Central memory CD8-positive, alpha-beta T cell (primary cell): ENCODE measurements at places on chromosomes 13 and 19.

GRCh38 chr19:16891696-16892382, 3.0 kb downstream of the F2RL3 start:
- peaks cover 13% of the 10 kb centered on the region for H3K4me1 ChIP-seq
- no peak for DNase-seq
- peaks cover 7% of the 10 kb centered on the region for H3K36me3 ChIP-seq
- no peak overlapping the region for H3K27ac ChIP-seq
- peaks cover 56% of the 10 kb centered on the region for H3K27me3 ChIP-seq

DNA sequence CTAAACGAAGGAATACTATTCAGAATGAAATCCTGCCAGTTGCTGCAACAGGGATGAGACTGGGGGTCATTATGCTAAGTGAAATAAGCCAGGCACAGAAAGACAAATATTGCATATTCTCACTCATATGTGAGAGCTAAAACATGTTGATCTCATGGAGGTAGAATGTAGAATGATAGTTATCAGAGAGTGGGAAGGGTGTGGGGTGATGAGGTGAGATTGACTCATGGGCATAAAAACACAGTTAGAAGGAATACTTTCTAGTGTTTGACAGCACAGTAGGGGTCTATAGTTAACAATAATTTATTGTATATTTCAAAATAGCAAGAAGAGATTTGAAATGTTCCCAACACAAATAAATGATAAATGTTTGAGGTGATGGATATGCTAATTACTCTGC, 7.8 kb upstream of the OR7C2 start:
- H3K4me1 ChIP-seq, result no peaks in the 10 kb centered on the region
- H3K27ac ChIP-seq, result no peak overlapping the region
- H3K4me3 ChIP-seq, result no peak overlapping the region
- no peaks in the 10 kb centered on the region for H3K36me3 ChIP-seq
- no peak for DNase-seq

DNA sequence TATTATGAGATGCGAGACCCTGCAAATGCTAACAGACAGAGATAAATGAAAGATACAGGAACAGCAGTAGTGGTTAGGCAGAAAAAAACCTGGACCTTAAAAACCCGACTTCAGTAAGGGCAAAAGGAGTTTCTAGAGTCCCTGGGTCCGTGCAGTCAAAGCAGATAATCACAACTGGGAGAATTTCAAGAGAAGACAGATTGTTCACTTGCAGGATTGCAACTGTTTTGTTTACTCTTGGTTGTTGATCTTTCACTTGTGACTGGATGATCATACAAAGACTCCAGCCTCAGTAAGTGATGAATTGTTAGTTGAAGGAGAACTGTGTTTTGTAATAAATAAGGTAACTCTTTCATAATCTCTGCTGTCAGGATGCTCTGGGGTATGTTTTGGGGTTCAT, 135.1 kb downstream of the GPC6 start:
- no peak for DNase-seq
- no peak overlapping the region for H3K27ac ChIP-seq
- H3K4me1 ChIP-seq, result no peaks in the 10 kb centered on the region

GRCh38 chr19:46392252-46392801, 21.0 kb downstream of the CCDC8 start:
- DNase-seq, result no peak
- H3K4me3 ChIP-seq, result no peak overlapping the region
- no peak overlapping the region for H3K27ac ChIP-seq
- no peaks in the 10 kb centered on the region for H3K27me3 ChIP-seq
- peaks cover 21% of the 10 kb centered on the region for H3K36me3 ChIP-seq

- no peaks in the 10 kb centered on the region for H3K4me1 ChIP-seq
- no peak overlapping the region for H3K27ac ChIP-seq
- H3K4me3 ChIP-seq, result no peak overlapping the region
- no peak for DNase-seq
- peaks cover 56% of the 10 kb centered on the region for H3K27me3 ChIP-seq
Observed at GRCh38 chr19:29505097-29505824, 20.5 kb upstream of the VSTM2B start.

- H3K4me3 ChIP-seq, result no peak overlapping the region
- H3K27me3 ChIP-seq, result no peaks in the 10 kb centered on the region
- DNase-seq, result no peak
- H3K27ac ChIP-seq, result no peak overlapping the region
- no peaks in the 10 kb centered on the region for H3K36me3 ChIP-seq
- no peaks in the 10 kb centered on the region for H3K4me1 ChIP-seq
Observed at GRCh38 chr13:72074663-72075062, 207.7 kb upstream of the DACH1 start.

DNA sequence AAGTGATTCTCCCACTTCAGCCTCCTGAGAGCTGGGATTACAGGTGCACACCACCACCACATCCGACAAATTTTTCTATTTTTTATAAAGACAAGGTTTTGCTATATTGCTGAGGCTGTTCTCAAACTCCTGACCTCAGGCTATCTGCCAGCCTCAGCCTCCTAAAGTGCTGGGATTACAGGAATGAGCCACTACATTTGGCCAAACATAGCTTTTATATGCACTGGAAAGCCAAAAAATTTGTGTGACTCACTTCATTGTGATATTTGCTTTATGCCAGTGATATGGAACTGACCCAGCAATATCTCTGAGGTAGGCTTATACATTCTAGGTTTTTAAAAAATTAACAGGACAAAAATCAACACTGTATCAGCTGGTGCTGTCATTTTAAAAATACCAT, 26.8 kb upstream of the ACOD1 start:
- no peak overlapping the region for H3K27ac ChIP-seq
- peaks cover 76% of the 10 kb centered on the region for H3K27me3 ChIP-seq
- H3K36me3 ChIP-seq, result peaks cover 1% of the 10 kb centered on the region
- H3K4me1 ChIP-seq, result no peaks in the 10 kb centered on the region
- no peak overlapping the region for H3K4me3 ChIP-seq

GRCh38 chr13:100544866-100545683, 43.5 kb downstream of the GGACT start:
- DNase-seq, result no peak
- no peaks in the 10 kb centered on the region for H3K27me3 ChIP-seq

GRCh38 chr19:19485161-19485997, 30.0 kb downstream of the TSSK6 start:
- H3K36me3 ChIP-seq, result peaks cover 28% of the 10 kb centered on the region
- H3K4me1 ChIP-seq, result peaks cover 38% of the 10 kb centered on the region
- H3K27me3 ChIP-seq, result no peaks in the 10 kb centered on the region

DNA sequence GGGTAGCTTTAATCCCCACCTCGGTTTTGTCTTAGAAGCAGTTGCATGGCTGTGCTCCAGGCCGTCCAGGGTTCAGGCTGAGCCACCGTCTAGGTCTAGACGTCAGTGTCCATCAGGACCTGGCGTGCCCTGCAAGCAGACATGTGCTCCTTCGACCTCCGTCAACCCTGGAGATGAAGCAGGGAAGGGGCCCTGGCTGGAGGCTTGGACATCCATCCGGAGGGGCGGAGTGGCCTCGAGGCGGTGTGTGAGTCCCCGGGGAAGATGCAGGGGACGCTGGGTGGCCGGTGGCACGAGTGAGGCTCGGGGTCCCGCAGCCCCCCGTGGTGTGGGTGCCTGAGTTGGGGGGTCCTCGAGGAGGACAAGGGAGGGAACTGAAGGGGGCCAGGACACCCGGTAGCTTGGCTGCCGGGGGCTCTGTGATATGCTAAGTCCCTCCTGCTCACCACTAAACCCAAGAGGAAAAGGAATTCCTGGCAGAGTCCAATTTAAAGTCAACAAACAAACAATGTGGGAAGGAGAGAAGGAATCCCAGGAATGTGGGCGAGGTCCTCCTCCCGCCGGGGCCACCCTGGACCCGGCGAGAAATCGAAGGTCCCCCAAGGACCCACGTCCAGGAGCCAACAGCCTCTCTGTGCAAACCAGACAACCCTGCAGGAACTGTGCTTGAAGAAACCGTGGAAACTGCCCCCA, 14.9 kb upstream of the PTBP1 start:
- H3K27ac ChIP-seq, result no peak overlapping the region
- peaks cover 14% of the 10 kb centered on the region for H3K27me3 ChIP-seq
- H3K36me3 ChIP-seq, result no peaks in the 10 kb centered on the region

GRCh38 chr13:96817336-96817941, 176.8 kb downstream of the OXGR1 start:
- H3K4me1 ChIP-seq, result no peaks in the 10 kb centered on the region
- no peaks in the 10 kb centered on the region for H3K36me3 ChIP-seq
- no peak for DNase-seq
- no peaks in the 10 kb centered on the region for H3K27me3 ChIP-seq
- H3K4me3 ChIP-seq, result no peak overlapping the region
- no peak overlapping the region for H3K27ac ChIP-seq

- no peak for DNase-seq
- peaks cover 17% of the 10 kb centered on the region for H3K27me3 ChIP-seq
- H3K36me3 ChIP-seq, result no peaks in the 10 kb centered on the region
- H3K27ac ChIP-seq, result no peak overlapping the region
- H3K4me3 ChIP-seq, result no peak overlapping the region
- H3K4me1 ChIP-seq, result no peaks in the 10 kb centered on the region
Observed at GRCh38 chr13:46926916-46927590, 30.2 kb upstream of the HTR2A start.

DNA sequence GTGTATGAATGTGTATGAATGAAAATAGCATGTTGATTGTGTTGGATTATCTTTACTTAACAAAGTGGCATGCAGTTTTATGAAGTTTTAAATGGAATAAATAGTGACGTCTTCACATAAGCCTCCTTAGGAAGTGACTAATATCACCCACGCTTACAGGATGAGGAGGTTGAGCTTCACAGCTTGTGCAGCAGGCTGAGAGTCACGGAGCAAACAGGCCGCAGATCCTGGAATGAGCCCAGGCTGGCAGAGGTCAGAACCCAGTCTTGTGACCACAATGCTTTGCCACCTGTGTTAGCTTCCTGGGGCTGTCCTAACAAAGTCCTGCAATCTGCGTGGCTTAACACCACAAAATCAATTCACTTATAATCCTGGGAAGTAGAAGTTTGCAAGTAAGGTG, 20.8 kb downstream of the LAIR2 start:
- peaks cover 60% of the 10 kb centered on the region for H3K27me3 ChIP-seq
- no peak for DNase-seq
- no peak overlapping the region for H3K27ac ChIP-seq
- no peak overlapping the region for H3K4me3 ChIP-seq

DNA sequence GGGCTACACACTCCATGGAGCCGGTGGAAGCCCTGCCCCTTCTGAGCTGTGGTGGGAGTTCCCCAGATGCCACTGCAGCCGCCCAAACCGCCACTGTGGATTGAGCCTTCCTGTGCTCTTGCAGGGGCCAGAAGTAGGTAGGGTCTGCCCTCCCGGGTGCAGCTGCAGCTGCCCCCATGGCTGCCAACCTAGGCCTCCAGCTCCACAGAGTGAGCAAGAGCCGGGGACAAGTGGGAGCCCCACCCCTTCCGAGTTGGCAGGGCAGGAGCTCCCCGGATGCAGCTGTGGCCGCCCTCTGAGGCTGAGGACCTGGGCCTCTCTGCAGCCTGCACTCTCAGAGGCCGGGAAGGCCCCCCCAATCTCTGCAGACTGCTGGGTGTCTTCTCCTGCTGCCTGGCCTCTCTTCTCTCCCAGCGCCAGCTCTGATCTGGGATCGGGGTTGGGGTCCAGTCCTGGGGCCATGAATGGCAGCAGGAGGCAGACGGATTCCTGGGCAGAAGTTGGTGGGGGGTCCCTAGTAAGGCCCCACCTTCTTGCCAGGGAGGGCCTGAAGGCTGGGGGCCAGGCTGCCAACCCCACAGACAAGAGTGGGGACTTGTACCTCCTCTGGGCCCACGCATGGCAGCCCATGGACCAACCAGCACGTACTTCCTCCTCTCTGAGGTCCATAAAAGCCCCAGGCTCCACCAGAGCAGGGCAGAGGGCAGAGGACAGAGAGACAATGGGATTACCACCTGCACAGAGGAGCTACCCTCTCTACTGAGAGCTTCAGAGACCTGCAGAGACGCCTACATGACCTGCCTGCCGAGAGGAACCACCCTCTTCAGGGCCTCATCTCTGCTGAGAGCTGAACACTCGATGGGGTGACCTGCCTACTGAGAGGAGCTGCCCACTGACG, 28.9 kb downstream of the AP2S1 start:
- peaks cover 23% of the 10 kb centered on the region for H3K4me1 ChIP-seq
- H3K36me3 ChIP-seq, result no peaks in the 10 kb centered on the region
- H3K27me3 ChIP-seq, result no peaks in the 10 kb centered on the region
- peak overlapping the region; percentile 7 for H3K4me3 ChIP-seq
- peak; percentile 35 for DNase-seq

DNA sequence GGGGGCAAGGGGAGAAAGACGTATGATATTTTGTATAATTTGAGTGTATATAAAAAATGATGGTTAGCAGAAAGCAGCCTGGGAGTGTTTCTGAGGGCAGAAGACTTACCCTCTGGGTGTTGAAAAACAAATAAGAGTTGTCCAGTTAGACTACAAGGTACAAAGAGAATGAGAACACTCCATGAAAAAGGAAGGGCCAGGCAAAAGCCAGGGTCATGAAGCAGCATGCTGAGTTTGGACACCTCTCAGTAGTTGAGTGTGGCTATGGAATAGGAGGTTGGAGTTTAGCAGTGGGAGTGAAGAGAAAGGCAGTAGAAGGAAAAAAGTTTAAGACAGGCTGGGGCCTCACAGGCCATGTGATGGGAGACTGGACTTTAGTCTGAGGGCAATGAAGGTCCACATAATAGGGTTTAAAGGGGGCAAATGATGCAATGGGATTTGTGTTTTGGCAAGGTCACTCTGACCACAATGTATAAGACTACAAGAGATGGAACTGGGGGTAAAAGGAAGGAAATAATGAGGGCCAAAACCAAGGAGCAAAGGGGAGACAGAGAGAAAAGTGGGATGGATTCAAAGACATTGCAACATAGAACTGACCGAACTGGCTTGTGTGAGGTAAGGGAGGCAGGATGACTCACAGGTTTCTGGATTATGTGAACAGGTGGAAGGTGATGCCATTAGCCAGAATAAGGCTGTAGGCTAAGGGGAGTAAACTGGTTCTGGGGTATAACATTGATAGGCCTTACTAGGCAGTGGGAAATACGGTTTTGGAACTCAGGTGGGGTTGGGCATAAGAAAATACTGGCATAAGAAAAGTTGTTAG, 76.6 kb downstream of the SERP2 start:
- H3K27me3 ChIP-seq, result no peaks in the 10 kb centered on the region
- DNase-seq, result no peak
- peaks cover 12% of the 10 kb centered on the region for H3K4me1 ChIP-seq
- H3K4me3 ChIP-seq, result no peak overlapping the region

- H3K27me3 ChIP-seq, result peaks cover 18% of the 10 kb centered on the region
- no peak overlapping the region for H3K4me3 ChIP-seq
- H3K4me1 ChIP-seq, result no peaks in the 10 kb centered on the region
- H3K36me3 ChIP-seq, result no peaks in the 10 kb centered on the region
Observed at GRCh38 chr13:75469047-75469446, 12.9 kb downstream of the TBC1D4 start.

- H3K27ac ChIP-seq, result no peak overlapping the region
- no peaks in the 10 kb centered on the region for H3K27me3 ChIP-seq
- no peak for DNase-seq
- no peak overlapping the region for H3K4me3 ChIP-seq
- H3K36me3 ChIP-seq, result peaks cover 3% of the 10 kb centered on the region
Observed at GRCh38 chr13:53250272-53250875, 221.8 kb downstream of the OLFM4 start.

GRCh38 chr13:73138276-73138637, 79.5 kb downstream of the KLF5 start:
- H3K36me3 ChIP-seq, result no peaks in the 10 kb centered on the region
- peaks cover 24% of the 10 kb centered on the region for H3K27me3 ChIP-seq
- no peak for DNase-seq
- H3K4me3 ChIP-seq, result no peak overlapping the region
- no peaks in the 10 kb centered on the region for H3K4me1 ChIP-seq
